Adrenal gland (tissue), 19 donors: ENCODE measurements at places on chromosomes 2 and 18. TPM values are rescaled to one million over a fixed set of nuclear protein-coding genes. Genes with fewer than 3 reads are reported as not detected.

The IRS1 gene
- 43.5 TPM for total RNA-seq

The PRKAG3 gene
- total RNA-seq, result not detected

- H3K36me3 ChIP-seq, result no peaks in the 10 kb centered on the region
- H3K27me3 ChIP-seq, result no peaks in the 10 kb centered on the region
- DNase-seq, result no peak
- no peak overlapping the region for H3K27ac ChIP-seq
- no peak overlapping the region for H3K4me3 ChIP-seq
These were observed 72.5 kb downstream of the RTTN start for GRCh38 chr18:70132999-70133398.

- no peak overlapping the region for H3K27ac ChIP-seq
- no peak overlapping the region for H3K4me3 ChIP-seq
- H3K36me3 ChIP-seq, result no peaks in the 10 kb centered on the region
- DNase-seq, result no peak
- H3K27me3 ChIP-seq, result no peaks in the 10 kb centered on the region
These were observed 79.8 kb downstream of the C1D start for GRCh38 chr2:67982956-67983355.

- no peak for DNase-seq
- H3K27ac ChIP-seq, result no peak overlapping the region
- no peaks in the 10 kb centered on the region for H3K27me3 ChIP-seq
- H3K36me3 ChIP-seq, result no peaks in the 10 kb centered on the region
- no peak overlapping the region for H3K4me3 ChIP-seq
These were observed 614.6 kb downstream of the SUCLG1 start for GRCh38 chr2:83844490-83844889.

- H3K4me3 ChIP-seq, result no peak overlapping the region
- H3K27ac ChIP-seq, result no peak overlapping the region
These were observed 17.5 kb upstream of the LONRF2 start for GRCh38 chr2:100339823-100340222.

- no peak overlapping the region for H3K4me3 ChIP-seq
- DNase-seq, result no peak
- H3K36me3 ChIP-seq, result no peaks in the 10 kb centered on the region
- H3K27ac ChIP-seq, result no peak overlapping the region
- H3K4me1 ChIP-seq, result no peaks in the 10 kb centered on the region
These were observed 60.4 kb downstream of the COL4A4 start for GRCh38 chr2:227103583-227103982.

The CHST9 gene
- total RNA-seq, result 0.07 TPM

DNA sequence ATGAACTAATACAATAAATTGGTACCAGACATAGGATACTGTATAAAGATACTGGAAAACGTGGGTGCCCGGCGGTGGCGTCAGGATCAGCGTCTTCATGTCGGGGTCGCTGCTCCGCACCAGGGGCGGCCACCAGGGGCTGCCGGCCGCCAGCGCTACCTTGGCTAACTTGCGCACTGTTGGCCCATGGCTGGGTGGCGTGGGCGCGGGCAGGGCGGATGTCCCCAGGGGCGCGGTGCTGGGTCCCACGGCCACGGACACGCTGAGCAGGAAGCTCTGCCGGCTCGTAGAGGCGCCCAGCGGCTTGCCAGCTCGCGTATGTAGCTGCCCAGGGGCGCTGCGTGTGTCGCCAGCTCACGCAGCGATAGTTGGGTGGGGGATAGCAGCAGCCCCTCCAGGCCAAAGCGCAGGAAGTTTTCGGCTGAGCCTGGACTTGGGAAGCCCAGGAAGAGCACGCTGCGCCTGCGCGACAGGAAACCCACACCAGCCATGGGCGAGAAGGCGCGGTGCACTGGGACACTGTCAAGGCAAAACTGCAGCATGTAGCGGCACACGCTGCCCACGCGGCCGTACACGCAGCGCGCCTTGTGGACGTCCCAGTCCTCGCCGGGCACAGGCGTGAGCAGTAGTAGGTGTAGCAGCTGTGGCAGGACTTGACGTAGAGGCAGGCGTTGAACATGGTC, 299.9 kb downstream of the CCDC74A start:
- H3K27ac ChIP-seq, result no peak overlapping the region
- no peaks in the 10 kb centered on the region for H3K27me3 ChIP-seq
- no peak for DNase-seq
- no peaks in the 10 kb centered on the region for H3K36me3 ChIP-seq

- no peak overlapping the region for H3K27ac ChIP-seq
- H3K4me3 ChIP-seq, result no peak overlapping the region
- H3K4me1 ChIP-seq, result no peaks in the 10 kb centered on the region
- no peaks in the 10 kb centered on the region for H3K27me3 ChIP-seq
- no peaks in the 10 kb centered on the region for H3K36me3 ChIP-seq
These were observed 281.8 kb downstream of the NCKAP5 start for GRCh38 chr2:133286326-133286922.

GRCh38 chr2:157087373-157088002, 170.0 kb upstream of the GALNT5 start:
- H3K4me1 ChIP-seq, result no peaks in the 10 kb centered on the region
- no peak overlapping the region for H3K4me3 ChIP-seq
- H3K27ac ChIP-seq, result no peak overlapping the region

DNA sequence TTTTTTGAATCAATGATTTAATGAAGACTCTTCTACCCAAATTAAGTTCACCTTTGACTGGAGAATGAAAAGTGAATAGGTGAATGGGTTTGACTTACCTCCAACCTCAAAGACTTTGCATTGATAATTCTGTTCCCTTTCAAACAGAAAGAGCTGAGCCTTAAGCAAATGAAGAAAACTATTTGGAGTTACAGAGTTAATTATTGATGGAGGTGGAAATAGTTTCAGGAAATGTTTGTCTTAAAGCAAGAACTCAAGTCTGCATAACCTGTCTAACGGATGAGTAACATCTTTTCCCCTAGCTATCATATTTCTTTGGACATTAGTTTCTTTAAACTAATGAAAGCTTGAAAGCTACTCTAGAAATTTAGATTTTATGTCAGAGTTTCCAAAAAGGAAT, 166.5 kb downstream of the CERS6 start:
- H3K27ac ChIP-seq, result no peak overlapping the region
- no peak overlapping the region for H3K4me3 ChIP-seq
- no peak for DNase-seq
- H3K4me1 ChIP-seq, result peaks cover 8% of the 10 kb centered on the region

- peaks cover 13% of the 10 kb centered on the region for H3K27me3 ChIP-seq
- no peaks in the 10 kb centered on the region for H3K36me3 ChIP-seq
- H3K4me1 ChIP-seq, result peaks cover 10% of the 10 kb centered on the region
- H3K27ac ChIP-seq, result no peak overlapping the region
- peak; percentile 44 for DNase-seq
These were observed 2786.5 kb downstream of the RPIA start for GRCh38 chr2:91477731-91478672.

DNA sequence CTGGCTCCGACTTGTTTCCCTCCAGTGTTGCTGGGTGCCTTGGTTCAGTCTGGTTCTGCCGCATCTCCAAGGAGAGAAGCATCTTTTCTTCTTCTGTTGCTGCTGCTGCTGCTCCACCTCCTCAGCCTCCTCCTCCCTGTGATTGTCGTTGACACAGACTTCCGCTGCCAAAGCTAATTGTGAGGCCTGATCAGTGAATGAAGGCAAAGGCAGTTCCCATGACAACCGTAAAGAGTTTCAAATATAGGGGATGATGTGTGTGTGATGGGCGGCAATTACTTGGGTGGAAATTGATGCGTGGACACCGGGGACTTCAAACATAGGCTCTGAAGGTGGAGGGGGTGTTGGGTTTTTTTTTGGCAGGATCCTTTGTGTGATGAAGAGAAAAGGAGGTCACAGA, 13.7 kb downstream of the TET3 start:
- DNase-seq, result no peak
- no peak overlapping the region for H3K27ac ChIP-seq
- no peaks in the 10 kb centered on the region for H3K36me3 ChIP-seq
- H3K27me3 ChIP-seq, result no peaks in the 10 kb centered on the region
- H3K4me1 ChIP-seq, result peaks cover 10% of the 10 kb centered on the region

The CFAP53 gene
- total RNA-seq, result 0.69 TPM

The INPP4A gene
- 23.3 TPM for total RNA-seq

The G6PC2 gene
- not detected for total RNA-seq

DNA sequence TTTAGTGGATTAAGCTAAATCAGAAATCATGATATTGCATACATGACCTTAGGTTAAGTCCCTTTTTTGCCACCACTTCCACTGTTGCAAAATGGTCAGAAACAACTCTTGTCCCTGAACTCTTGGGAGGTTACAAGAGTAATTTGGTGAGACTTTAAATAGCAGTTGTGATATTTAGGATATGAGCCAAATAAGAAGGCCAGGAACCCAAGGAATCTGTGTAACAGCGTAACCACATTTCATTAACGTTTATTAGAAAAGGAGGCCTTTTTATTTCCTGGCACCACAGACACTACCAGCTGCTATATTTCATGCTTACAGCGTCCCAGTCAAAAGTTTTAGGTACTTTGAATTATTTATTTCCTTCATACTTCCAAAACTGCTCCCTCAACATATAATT, 268.0 kb downstream of the GPD2 start:
- no peak overlapping the region for H3K27ac ChIP-seq
- no peak for DNase-seq
- H3K4me3 ChIP-seq, result no peak overlapping the region
- no peaks in the 10 kb centered on the region for H3K4me1 ChIP-seq
- no peaks in the 10 kb centered on the region for H3K27me3 ChIP-seq

The TMEM169 gene
- 0.72 TPM for total RNA-seq

The SKOR2 gene
- total RNA-seq, result not detected

GRCh38 chr2:44772669-44773378, 168.7 kb upstream of the SIX3 start:
- H3K27me3 ChIP-seq, result peaks cover 3% of the 10 kb centered on the region
- no peak overlapping the region for H3K4me3 ChIP-seq
- no peaks in the 10 kb centered on the region for H3K36me3 ChIP-seq
- H3K4me1 ChIP-seq, result no peaks in the 10 kb centered on the region

DNA sequence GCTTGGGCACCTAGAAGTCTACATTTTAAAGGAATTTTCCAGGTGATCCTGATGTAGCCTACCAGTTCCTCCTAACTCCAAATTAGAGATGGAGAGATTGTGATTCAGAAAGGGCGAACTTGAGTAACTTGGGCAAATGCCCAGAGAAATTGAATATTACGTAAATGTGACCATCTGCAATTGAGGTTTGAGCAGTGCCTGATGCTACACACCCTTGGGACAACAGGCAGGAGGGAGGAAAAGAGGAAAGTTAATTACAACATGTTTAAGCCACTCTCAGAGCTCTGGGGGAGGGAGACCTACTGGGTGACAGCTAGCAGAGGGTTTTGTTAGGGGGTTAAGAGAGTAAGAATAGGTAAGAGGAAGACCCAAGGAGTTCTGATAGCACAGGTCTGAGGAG, 208.9 kb downstream of the LPIN1 start:
- H3K4me3 ChIP-seq, result no peak overlapping the region
- DNase-seq, result peak; percentile 10
- H3K27ac ChIP-seq, result no peak overlapping the region

GRCh38 chr2:72181616-72182015, 34.0 kb upstream of the CYP26B1 start:
- no peak overlapping the region for H3K27ac ChIP-seq
- no peak for DNase-seq
- H3K36me3 ChIP-seq, result peaks cover 11% of the 10 kb centered on the region
- no peaks in the 10 kb centered on the region for H3K27me3 ChIP-seq

DNA sequence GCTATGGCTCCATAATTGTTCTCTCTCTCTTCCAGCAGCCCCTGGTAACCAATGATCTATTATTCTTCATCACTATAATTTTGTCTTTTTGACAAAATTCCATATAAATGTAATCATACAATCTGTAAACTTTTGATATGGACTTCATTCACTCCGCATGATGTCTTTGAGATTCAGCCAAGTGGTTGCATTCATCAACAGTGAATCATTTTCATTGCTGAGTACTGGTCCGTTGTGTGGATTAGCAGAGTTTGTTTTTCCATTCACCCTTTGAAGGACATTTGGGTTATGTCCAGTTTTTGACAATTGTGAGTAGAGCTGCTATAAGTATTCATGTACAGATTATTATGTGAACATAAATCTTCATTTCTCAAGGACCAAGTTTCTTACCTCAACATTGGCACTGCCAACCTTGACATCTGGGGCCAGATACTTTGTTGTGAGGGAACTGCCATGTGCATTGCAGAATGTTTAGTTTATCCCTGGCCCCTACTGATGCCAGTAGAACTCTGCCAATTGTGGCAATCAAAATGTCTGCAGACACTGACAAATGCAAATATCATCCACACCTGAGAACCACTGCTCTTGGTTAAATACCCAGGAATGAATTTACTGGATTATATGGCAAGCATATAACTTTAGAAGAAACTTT, 48.4 kb upstream of the BCL2L11 start:
- H3K36me3 ChIP-seq, result no peaks in the 10 kb centered on the region
- DNase-seq, result peak; percentile 33
- H3K4me1 ChIP-seq, result no peaks in the 10 kb centered on the region

The ASIC4 gene
- total RNA-seq, result 1.4 TPM

- H3K27me3 ChIP-seq, result no peaks in the 10 kb centered on the region
- no peak overlapping the region for H3K27ac ChIP-seq
- H3K4me1 ChIP-seq, result peaks cover 5% of the 10 kb centered on the region
- no peak overlapping the region for H3K4me3 ChIP-seq
- no peak for DNase-seq
These were observed 89.9 kb upstream of the SLC1A4 start for GRCh38 chr2:64899081-64899865.

DNA sequence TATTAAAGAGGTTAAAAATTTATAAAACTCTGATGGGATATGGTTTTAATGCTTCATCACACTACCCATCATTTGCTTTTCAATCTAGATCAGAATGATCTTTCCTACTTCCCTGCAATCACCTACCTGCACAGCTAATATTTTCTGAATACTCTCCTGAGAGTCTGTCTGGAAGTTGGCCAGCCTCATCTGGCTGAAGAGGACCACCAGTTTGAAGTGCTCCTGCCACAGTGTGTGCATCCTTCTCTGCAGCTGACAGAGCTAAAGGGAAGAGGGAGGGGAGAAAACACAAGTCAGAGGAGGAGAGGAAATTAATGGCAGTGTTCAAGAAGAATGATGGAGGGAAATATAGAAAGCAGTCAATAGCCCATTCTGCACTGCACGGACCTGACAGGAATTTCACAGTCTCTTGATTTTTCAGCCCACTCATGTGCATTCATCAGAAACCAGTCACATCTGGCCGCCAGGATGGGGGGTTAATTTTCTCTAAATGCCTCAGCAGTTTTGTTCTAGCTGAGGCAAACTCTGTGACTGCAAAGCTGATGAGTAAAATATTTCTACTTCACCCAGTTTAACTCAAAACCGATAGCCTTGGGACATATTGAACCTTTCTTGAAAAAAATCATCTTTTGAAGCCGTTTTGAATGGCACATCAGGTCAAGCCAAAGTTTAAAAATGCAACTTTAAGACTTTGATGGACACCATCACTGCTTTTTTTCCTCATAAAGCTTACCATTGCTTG, 201.8 kb upstream of the KLHL14 start:
- no peak overlapping the region for H3K27ac ChIP-seq
- no peak overlapping the region for H3K4me3 ChIP-seq
- no peaks in the 10 kb centered on the region for H3K27me3 ChIP-seq
- H3K4me1 ChIP-seq, result no peaks in the 10 kb centered on the region
